ENCODE measurements at places on chromosomes 2 and 18.

- DNase-seq = no peak
Measured at GRCh38 chr18:56380685-56381084, 257.7 kb downstream of the TXNL1 start.

DNA sequence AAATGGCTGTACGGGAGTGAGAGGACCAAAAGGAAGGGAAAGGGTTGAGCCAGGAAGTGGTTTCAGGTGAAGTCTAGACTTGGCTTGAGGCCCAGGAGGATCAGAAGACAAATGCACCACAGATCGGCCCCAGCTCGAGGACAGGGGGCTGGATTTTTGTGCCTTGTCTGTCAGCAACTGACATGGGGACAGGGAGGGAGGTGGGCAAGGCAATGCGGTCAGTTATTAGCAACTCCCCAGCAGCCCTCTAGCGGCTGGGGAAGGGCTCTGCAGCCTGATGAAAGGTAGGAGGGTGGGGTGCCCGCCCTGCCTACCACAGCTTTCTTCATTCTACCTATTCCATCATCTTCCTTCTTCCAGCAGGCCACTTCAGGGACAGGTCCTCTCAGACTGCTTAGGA is 50.0 kb downstream of the CPO start:
- DNase-seq = peak; percentile 58

- DNase-seq = no peak
Measured at GRCh38 chr2:159614534-159615366, 1.6 kb downstream of the BAZ2B start.

DNA sequence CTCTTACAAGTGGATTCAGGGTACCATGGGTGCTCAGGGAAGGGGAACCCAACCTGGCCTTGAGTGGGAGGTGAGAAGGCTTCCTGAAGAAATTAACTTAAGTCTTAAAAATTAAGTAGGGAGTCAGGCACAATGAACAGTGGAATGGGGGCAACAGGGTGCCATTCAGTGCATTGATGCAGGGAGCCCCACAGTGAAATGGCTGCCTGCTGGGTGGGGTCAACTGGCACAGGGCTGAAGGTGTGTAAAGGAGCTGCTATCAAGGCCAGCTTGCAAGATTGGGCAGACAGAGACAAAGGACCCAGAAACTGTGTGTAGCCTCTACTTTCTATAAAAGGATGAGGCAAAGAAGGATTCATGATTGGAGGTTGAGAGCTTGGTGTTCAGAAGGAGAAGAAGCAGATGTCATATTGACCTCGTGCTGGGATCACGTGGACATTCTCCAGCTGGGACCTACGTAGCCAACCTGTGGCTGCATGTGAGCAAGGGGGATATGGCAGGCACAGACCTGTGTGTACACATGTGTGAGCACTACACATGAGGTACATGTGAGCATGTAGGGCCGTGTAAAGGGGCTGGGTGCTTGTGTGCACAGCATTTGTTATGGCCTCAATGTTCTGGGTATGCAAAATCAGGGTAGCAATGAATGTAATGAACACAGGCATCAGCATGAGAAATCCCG is 209.5 kb upstream of the HAAO start:
- no peak for DNase-seq

- no peak for DNase-seq
Measured at GRCh38 chr18:24509435-24509834, 49.0 kb downstream of the HRH4 start.

GRCh38 chr2:69741229-69741574 is 732 bp upstream of the ANXA4 start:
- DNase-seq = peak; percentile 72

DNA sequence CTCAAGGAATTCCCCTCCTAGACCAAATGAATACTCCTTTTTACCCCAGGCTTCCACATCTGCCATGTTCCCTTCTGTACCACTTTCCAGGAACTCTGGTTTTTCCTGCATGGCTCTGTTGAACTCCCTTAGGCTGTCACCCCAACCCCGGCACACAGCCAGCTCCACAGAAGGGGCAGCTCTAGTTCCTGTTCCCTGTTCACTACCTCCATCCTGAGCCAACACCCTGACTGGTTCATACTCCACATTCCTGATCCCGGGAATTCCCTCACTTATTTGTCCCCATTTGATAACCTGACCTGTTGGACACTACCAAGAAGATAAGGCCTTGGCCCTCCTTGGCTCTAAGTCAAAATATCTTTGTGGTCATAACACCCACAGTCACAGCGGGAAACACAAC is 280.9 kb upstream of the RAB6C start:
- no peak for DNase-seq

GRCh38 chr2:214810671-214811070 is 1.2 kb upstream of the BARD1 start:
- no peak for DNase-seq

DNA sequence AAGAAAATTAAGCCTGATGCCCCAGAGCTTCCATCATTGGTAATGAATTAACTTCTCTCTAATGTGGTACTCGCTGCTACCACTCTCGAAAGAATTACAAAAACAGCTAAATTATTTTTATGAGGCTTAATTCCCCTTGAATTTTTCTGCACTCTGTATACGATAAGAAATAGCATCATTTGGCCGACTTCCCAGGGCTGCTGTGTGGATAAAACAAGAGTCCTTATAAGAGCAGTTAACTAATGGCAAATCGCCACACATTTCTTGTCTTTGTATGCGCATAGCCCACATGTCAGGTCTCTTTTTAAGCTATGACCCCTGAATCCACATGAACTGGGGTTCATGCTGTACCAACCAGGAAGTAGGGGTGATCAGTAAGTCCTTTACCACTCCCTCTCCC is 668.4 kb downstream of the TMEM182 start:
- no peak for DNase-seq

DNA sequence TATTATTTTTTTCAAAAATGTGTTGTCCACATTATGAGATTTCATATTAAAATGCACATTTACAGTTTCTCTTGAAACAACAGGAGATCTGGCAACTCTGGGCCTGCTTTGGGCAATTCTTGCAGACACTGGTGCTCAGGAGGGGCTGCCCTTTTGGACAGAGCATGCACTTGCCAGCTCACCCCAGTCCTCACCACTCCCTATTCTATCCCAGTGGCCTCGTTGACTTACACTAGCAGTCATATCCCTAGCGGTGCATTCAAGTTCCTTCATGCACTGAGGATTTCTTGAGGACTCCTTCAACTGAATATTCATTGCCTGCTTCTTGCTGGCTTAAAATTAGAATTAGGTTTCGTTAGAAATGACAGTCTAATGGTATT is 87.9 kb upstream of the FHL2 start:
- no peak for DNase-seq

DNA sequence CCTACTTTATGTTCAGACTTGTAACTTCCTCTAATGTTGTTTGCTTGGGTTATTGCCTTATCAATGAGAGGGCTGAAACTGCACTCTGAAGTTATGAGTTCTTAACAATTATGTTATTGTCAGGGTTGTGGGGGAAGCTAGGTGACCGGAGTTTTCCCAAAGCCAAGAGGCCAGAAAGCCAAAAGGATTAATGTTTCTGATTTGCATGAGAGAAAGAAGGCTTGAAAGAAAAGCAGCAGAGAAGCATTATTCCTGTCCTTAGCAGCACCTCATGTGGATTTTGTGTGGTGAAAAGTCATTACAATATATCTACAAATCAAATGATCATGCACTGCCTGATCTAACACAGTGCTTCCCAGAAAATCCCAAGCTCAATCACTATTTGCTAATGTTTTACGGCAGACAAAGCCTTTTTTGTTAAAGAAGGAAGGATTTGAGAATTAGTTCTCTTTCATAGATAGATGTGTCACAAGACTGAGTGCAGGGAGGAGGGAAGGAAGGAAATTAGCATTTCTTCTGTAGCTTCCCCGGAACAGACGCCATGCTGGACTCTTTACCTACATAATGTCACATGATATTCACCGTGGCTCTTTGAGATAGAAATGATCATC is 203.2 kb downstream of the ALK start:
- DNase-seq = no peak

GRCh38 chr2:158659483-158659882 is 135.6 kb upstream of the DAPL1 start:
- no peak for DNase-seq

DNA sequence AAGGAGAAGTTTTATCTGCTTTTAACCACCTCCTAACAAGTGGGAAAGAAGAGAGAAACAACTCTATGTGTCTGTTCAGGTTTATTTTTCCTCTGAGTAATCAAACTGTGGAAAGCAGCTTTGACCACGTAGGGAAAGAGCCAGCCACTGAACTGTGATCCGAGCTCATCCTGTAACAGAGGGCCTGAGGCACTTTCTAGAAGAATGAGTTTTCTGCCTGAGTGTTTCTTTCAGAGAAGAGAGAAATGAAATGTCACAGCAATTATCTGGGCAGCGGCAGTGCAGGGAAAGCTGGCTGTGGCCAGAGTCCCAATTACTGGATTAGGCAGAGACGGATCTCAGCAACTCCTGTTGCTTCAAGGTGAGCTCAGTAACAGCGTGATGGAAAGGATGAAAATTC is 151.9 kb downstream of the CD226 start:
- DNase-seq = no peak

DNA sequence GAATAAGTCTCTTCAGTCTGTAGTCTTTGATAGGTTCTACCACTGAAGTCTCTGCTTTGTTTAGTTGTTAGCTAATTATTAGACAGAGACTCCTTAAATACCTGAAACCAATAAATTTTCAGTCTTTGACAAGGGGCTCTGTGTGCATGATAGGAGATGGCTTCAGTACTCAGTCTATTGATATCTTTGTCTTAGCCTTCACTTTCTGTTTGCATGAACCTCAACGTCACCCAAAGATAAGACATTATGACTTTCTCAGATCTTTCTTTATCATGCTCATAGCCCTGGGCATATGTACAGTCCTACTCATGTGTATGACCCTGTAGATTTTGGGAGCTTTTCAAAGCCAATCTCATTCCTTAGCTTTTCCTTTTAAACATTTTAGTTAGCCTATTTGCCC is 183.5 kb upstream of the GCFC2 start:
- DNase-seq = no peak

- DNase-seq = peak; percentile 74
Measured at GRCh38 chr2:105373895-105374401, 24.9 kb downstream of the FHL2 start.

GRCh38 chr2:101676674-101677073 is 20.8 kb upstream of the MAP4K4 start:
- no peak for DNase-seq

DNA sequence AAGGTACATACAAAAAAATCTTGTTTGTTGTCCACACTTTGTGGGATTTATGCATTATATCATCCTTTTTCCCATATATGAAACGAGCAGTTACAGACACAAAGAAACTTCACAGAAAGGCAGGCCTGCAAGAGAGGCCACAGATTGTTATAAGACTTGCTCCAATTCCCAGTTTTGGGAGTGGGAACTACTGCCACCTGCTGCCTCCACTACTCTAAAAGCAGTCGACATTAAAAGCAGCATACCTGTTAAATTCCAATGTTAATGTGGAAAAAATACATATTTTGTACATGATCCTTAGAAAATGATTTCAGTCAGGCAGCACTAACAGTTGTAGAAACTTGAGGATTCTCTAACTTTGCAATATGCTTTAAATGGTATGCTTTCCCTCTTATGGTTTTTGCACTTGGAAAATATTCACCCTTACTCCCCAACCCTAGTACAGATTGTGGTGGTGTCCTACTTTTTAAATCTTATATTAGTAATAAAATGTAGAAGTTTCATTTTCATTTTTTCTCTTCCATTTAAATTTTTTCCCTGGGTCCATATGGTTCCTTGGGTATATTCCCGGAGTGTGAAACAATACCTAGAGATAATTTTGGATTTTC is 37.9 kb downstream of the SLC38A11 start:
- DNase-seq = no peak

DNA sequence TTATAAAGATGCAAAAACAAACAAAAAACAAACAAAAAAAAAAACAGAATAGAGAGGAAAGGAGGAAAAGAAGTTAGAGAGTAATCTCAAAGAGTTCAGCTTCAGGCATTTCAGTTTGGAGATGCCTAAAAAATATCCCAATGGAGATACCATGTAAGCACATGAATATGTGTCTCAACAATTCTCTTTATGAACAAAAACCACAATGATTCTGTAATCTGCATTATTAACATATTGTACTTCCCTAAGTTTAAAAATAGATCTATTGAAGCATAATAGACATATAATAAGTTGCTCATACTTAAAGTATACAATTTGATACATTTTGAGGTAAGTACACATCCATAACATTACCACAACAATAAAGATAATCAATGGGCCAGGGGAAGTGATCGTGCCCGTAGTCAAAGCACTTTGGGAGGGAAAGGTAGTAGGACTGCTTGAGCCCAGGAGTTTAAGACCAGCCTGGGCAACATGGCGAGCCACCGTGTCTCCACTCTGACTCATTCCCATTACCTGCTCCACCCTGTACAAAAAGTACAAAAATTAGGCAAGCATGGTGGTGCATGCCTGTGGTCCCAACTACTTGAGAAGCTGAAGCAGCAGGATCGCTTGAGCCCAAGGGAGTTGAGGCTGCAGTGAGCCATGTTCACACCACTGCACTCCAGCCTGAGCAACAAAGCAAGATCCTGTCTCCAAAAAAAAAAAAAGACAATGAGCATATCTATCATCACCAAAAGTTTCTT is 158.9 kb downstream of the ATAD2B start:
- no peak for DNase-seq

- no peak for DNase-seq
Measured at GRCh38 chr2:204967199-204967960, 422.1 kb downstream of the PARD3B start.

DNA sequence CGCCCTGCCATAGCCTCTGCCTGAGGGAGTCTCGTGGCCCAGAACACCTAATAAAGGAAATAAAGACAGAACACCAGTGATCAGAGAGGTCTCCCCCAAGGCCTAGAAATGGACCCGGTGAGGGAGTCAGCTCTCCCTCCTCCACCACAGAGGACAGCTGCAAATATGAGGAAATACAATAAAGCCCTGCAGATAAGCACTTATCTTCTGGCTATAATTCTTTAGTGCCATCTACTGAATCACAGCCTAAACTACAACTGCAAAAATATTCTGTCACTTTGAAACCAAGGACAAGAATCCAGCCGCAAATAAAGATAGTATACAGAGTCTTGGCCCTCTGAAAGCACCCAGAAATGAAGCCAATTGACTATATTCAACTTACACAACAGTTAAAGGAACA is 42.4 kb upstream of the TACR1 start:
- no peak for DNase-seq

DNA sequence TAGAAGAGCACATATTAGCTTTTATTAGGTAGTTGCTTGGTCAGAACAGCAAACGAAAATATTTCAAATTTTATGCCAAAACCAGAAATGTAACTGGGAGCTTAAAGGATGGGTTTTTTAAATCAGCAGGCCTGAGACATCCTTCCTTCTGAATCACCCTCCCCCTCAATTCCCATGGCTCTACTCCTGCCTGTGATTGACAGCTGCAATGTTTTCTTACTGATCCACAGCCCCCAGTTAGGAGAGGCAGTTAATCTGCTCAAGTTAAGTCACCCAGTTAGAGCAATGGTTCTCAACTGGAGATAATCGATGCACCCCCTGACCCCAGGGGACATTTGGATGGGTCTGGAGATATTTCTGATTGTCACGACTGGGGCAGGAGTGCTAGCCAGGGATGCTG is 24.9 kb downstream of the KCTD18 start:
- DNase-seq = no peak

Data from GM10248 (cell line).